Hematopoietic multipotent progenitor cell treated with erythropoietin and hydrocortisone succinate and interleukin-3 and kit ligand, for 6 days (in vitro differentiated cells): ENCODE measurements at places on chromosomes 4 and X.
A peak's percentile ranks its signal among the peaks of the same experiment; 100 is the strongest.

- DNase-seq = no peak
Measured at GRCh38 chrX:122866532-122866931, 317.5 kb upstream of the GRIA3 start.

DNA sequence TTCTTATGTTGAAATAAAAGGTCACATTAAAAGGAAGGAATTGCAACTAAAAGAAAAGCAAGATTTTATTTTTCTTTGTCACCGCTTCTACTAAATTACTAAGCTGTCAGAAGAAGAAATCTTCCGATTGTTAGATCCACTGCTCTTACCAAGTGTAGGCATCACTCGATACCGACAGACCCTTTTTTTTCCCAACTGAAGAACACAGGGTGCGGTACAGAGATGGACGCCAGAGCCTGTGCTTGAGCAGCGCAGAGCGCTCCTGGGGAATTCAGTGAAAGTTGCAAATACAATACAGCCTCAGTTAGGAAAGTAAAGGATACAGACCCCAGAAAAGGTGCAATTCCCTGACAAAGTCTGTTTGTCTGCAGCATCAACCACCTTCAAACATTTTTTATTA, 94.9 kb upstream of the WDR17 start:
- no peak for DNase-seq

GRCh38 chrX:109590176-109590575, 34.8 kb downstream of the KCNE5 start:
- DNase-seq = no peak

DNA sequence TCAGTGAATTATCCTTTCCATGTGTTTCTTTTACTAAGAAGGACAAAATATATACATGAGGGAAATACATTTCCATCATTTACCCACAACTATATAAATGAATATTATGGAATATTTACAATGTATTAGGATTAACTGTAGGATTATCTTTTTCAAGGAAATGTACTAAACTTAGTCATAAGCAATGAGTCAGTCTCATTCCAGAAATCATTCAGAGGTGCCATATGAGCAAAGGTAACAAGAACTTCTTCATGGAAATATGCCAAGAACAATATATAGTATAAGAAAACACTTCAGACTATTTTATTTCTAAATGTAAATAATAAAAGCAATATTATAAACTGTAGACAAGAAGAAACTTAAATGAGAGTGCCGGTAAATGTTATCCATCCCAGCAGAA, 67.1 kb downstream of the USP38 start:
- no peak for DNase-seq

DNA sequence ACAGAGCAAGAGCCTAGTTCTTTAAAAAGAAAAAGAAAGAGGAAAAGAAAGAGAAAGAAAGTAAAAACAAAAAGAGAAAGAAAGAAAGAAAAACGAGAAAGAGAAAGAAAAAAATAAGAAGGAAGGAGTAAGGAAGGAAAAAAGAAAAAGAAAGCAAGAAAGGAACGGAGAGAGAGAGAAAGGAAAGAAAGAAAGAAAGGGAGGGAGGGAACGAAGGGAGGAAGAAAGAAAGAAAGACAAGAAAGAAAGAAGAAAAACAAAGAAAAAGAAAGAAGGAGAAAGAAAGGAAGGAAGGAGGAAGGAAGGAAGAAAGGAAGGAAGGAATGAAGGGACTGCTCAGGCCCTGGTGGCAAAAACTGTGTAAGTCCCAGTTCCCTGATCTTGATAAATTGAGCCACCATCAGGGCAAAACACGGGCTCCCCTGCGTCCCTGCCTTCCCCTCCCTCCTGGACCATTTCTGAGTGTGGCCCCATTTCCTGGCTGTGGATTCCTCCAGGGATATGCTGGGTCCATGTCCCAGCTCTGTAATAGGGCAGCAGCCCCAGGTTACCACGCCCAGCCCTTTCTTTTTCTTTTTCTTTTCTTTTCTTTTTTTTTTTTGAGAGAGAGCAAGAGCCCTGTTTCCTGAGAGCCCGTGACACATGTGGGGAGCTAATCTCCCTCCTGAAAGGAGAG, 44.8 kb downstream of the SHOX start:
- DNase-seq = no peak

- DNase-seq = no peak
Measured at GRCh38 chr4:96407225-96407624, 567.3 kb downstream of the PDHA2 start.

DNA sequence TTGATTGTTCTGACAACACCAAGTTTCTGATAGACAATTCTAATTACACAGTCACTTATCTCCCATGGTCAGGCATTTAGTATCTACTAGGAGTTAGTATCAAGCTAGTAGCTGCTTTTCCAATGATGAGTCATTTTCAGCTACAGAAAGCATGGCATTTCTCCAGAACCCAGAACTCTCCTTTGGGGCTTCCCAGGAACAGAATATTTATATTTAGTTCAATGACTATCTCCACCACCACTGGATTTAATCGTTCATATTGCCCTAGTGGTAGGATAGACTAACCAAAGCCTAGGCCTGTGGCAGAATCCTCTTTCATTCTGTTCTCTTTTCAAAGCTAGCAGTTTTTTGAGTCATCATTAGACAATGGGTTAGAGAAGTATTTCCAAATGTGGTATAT, 569.4 kb downstream of the GABRG1 start:
- DNase-seq = peak; percentile 15

DNA sequence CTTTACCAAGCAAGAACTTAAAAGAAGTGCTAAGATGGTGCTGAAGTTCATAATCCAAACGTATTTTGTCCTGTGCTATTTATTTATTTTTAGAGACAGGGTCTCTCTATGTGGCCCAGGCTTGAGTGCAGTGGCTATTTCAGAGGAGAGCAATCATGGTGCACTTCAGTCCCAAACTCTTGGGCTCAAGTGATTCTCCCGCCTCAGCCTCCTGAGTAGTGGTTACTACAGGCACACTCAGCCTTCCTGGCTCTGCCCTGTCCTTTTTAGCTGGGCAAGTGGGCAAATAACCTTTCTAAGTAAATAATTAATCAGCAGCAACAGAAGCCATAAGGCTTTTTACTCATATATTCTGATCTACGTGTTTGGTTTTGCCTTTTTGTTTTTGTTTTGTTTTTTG, 2.6 kb downstream of the NSD2 start:
- no peak for DNase-seq
